ENCODE measurements at places on chromosomes 5 and 9.

- no peak for DNase-seq
Measured at GRCh38 chr9:136012651-136013050, 51.5 kb upstream of the UBAC1 start.

GRCh38 chr5:17436350-17436749, 61.7 kb upstream of the TAF11L2 start:
- no peak for DNase-seq

DNA sequence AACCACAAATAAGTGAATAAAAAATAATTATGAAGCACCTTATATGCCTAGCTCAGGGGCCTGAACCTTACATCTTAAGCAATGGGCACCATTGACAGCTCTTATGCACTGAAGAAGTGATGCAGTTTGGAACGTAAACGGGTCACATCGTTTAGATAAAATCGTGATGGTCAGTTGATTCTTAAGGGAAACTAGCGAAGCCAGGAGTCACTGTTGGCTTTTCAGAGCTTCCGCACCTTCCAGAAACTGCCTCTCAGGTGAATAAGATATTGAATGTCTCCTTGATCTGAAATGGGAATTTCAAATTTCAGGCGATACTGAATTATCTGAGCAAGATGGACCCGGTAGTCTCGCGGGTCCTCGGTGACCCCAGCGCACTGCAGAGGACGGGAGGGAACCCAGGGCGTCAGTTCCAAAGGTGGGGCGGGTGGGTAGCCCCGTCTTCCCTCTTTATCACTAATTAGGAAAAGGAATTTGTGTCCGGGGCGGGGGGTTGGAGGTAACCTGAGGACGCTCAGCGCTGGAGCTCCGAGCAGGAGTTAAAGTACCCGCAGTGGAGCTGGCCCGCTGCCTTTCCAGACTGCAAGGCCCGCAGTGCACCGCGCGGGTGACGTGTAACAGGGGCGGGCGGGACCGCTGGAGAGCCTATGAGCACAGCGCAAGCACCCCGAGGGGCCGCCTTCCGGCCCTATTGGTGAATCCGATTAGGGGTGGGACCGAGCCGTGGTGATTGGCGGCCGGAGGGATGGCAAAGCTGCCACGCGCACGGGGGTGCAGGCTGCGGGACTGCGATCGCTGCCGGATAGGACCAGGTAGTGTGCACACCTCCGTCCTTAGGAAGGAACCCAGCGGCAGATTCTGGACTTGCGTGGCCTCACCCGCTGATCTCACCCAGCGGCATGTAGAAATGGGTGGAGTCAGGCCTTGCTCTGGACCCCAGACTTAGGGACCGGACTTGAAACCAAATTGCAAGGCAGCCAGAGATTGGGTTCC, 19.7 kb upstream of the GARNL3 start:
- DNase-seq, result peak; percentile 92

DNA sequence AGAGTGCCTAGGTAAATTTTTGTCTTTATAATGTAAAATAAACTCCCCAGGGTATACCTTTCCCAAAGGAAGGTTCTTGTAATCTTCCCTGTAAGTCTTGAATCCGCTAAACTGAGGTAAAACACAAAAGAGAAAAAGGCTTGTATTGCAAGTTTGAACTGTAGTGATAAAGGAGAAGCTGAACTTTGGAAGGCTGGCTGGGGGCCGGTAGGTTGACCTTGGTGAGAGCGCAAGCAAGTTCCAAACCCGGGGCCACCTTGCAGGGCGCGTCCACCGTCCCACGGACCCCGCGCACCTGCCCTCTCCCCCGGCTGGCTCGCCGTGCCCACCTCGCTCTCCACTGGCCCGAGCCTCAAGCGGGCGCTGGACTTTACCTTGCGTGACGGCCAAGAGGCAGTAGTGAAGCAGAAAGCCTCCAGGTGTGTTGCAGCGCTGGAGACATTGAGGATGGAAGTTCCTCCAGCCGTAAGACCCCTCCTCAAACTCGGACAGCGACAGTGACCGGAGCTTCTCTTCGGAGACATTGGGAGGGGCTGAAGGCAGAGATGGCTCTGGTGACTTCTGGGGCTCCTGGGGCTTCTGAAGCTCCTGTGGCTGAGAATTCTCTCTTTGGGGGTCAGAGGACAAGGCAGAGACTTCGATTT, 428 bp downstream of the SLCO4C1 start:
- DNase-seq, result no peak

GRCh38 chr5:34957321-34957720, 28.0 kb downstream of the DNAJC21 start:
- no peak for DNase-seq

- DNase-seq, result no peak
Measured at GRCh38 chr5:69084195-69084594, 9.6 kb upstream of the SLC30A5 start.

DNA sequence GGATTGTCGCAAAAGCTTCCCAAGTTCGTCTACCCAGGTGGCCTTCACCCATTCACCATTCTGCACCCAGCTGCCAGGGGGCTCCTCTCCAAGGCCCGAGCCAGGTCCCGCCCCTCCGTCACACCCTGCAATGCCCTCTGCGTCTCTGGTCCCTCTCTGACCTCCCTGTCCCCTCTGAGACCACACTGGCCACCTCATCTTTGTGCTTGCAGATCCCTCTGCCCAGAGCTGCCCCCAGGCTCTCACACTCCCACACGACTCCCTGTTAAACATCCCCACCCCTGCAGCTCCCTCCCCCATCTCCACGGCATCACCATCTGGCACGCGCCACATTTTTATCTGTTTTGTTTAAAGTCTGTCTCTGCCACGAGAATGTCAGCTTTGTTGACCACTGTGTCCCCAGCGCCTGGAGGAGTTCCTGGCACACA, 243.6 kb downstream of the PBX3 start:
- DNase-seq, result no peak

DNA sequence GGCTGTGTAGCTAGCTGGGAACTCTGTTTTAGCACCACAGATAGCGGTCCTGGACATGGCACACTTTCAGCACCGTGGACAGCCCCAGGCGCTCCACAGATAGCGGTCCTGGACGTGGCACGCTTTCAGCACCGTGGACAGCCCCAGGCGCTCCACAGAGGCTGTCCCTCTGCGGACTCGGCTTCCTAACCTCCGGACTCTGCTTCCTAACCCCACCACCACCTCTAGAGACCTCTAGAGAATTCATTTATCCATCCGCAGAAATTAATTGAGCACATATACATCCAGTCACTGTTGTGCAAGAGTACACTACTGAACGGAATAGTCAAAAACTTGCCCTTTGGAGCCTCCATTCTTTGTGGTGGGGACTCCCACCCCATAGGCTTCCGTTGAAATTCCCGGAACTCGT, 27.4 kb downstream of the UNC5A start:
- DNase-seq, result peak; percentile 27

DNA sequence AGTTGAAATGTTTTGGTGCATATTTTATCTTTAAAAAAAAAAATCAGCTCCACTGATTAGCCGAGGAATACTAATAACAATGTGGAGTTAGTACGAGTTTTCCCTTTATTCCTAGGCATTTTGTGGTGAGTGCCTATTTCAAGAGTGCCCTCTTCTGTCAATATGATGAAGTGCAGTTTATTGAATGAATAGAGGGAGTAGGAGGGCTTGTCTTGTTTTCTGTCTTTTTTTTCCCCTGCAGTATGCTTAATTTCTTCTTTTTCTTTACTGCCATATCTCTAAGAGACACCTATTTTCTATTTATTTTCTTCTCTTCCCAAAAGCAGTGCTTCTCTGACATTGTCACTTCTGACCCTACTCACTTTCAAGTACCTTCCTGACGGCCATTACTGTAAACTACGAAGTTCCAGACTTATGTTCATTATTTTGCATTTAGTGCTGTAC, 169.6 kb upstream of the PITX1 start:
- no peak for DNase-seq

DNA sequence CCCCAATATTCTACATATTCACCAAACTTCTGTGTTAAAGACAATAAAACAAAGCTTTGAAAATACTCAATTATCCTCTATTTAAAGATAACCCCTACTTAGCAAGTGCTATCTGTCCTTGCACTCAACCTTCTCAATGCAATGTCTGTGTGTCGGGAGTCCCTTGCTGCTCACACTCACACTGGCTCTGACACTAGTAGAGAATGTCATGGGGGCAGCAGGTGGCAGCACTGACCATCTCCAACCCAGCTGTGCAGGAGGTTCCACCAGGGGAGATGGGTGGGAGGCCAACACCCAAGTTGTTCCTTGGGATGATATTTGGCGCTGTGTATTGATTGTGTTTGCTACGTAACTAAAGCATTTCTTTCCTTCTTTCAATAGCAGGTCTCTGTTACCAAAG, 59.4 kb upstream of the SIMC1 start:
- no peak for DNase-seq

- no peak for DNase-seq
Measured at GRCh38 chr5:149356391-149356790, 1.5 kb upstream of the PCYOX1L start.

- DNase-seq, result no peak
Measured at GRCh38 chr9:121744002-121744686, 92.7 kb downstream of the DAB2IP start.

- DNase-seq, result no peak
Measured at GRCh38 chr5:147629196-147629595, 119.3 kb upstream of the DPYSL3 start.

DNA sequence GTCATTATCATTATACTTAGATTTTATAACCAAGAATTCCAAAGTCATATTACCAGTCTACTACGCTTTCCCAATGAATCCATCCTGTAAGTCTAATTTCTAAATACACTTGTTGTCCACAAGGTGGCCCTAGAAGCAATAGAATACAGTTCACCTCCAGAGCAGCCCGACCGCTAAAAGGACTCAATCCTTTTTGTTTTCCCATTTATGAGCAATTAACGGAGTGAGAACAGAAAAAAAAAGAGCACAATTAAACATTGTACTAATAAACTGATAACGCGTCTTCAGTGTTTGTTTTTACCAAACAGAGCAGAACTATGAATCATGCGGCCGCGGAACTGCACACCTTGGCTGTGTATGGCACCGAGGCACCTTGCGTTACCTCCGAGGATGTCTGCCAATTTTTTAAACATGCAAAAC, 160.7 kb upstream of the DAPK1 start:
- no peak for DNase-seq

- no peak for DNase-seq
Measured at GRCh38 chr5:41083306-41083705, 12.2 kb upstream of the MROH2B start.

DNA sequence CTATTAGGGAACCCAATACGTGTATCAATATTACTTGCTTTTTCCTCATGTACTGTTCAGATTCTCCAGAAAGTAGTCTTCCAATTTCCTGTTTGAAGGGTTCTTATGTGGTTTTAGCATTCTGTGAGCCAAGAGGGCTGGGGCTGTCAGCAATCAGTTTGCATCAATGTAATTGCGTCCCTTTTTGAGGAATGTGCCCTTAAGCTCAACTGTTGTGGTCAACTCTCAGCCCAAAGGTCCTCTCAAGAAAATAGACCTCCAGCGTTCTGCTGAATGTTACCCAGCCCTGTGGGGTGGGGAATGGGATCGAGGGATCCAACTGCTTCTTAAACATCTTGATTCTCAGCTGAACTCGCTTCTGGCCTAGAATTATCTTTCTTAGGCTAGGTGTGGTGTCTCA, 43.8 kb upstream of the CDK20 start:
- DNase-seq, result no peak

GRCh38 chr5:107500347-107500746, 170.4 kb downstream of the EFNA5 start:
- DNase-seq, result no peak

- DNase-seq, result no peak
Measured at GRCh38 chr5:6832994-6833393, 119.8 kb downstream of the TENT4A start.

DNA sequence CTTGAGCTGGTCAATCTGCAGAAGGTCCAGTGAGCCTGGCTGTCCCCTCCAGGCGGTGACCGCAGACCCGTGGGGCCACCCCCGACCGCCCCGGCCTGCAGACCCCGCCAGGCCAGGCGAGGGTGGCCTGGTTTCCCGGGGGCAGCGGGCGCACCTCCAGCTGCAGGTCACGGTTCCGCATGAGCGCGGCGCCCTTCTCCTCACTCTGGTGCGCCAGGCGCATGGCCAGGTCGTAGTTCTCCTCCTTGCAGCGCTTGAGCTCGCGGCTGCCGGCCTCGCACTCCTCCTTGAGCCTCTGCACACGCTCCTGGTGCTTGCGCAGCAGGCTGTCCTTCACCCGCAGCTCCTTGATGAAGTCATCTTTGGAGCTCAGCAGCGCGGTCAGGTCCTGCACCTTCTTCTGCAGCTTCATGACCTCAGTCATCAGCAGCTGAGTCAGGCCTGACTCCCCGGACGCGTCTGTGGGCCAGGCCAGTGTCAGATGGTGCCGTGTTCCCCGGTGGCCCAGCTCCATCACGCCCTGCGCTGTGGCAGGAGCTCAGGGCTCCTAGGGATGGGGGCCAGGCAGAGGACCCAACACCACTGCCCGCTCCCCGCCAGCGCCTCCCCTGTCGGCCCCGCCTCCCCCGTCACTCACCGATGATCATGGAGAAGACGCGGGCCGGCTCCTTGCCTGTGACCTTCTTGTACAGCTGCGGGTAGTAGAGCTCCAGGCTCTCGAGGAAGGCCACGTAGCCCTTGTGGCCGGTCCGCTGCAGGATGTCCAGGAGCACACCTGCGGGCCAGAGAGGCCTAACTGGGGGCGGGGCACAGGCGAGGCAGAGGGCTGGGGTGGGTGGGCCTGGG, 2.6 kb downstream of the CARD9 start:
- DNase-seq, result no peak

- no peak for DNase-seq
Measured at GRCh38 chr9:18768951-18769622, 263.9 kb downstream of the SAXO1 start.

GRCh38 chr9:122930541-122931225, 629 bp downstream of the ZBTB26 start:
- DNase-seq, result no peak

- DNase-seq, result no peak
Measured at GRCh38 chr9:18208166-18209059, 265.5 kb upstream of the ADAMTSL1 start.

- DNase-seq, result no peak
Measured at GRCh38 chr5:151078490-151079262, 2.2 kb downstream of the TNIP1 start.

GRCh38 chr5:150124596-150124995, 31.0 kb downstream of the PDGFRB start:
- DNase-seq, result no peak

Data from activated CD8-positive, alpha-beta memory T cell treated with anti-CD3 and anti-CD28 coated beads for 48 hours (primary cell).